ENCODE measurements at places on chromosomes 6 and 20.

- H3K27me3 ChIP-seq = no peaks in the 10 kb centered on the region
- no peak overlapping the region for H3K4me3 ChIP-seq
- no peak for DNase-seq
- H3K36me3 ChIP-seq = peaks cover 6% of the 10 kb centered on the region
- H3K4me1 ChIP-seq = no peaks in the 10 kb centered on the region
Observed at GRCh38 chr6:2264932-2265331, 19.5 kb upstream of the GMDS start.

- DNase-seq = no peak
- H3K27me3 ChIP-seq = no peaks in the 10 kb centered on the region
- H3K36me3 ChIP-seq = no peaks in the 10 kb centered on the region
- no peak overlapping the region for H3K27ac ChIP-seq
- H3K4me3 ChIP-seq = no peak overlapping the region
- H3K4me1 ChIP-seq = no peaks in the 10 kb centered on the region
Observed at GRCh38 chr20:45279992-45280391, 25.6 kb upstream of the SLPI start.

DNA sequence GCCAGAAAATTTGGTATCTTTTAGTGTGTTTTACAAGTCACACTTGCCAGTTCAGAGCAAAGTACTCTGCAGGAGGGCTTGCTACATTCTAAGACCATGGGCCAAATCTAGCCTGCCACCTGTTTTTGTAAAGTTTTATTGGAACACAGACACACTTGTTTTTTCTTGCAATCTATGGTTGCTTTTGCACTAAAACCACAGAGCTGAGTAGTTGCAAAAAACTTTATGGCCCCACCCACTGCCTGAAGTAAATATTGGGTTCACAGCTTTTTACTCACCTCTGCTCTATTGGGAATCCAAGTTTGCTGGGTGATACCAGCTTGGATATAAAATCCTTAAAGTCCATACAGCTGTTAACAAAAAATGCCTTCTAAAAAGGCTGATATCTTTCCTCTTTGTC is 109.0 kb downstream of the ZFP64 start:
- H3K36me3 ChIP-seq = peaks cover 10% of the 10 kb centered on the region
- no peaks in the 10 kb centered on the region for H3K4me1 ChIP-seq
- H3K4me3 ChIP-seq = no peak overlapping the region
- no peak overlapping the region for H3K27ac ChIP-seq
- no peak for DNase-seq

DNA sequence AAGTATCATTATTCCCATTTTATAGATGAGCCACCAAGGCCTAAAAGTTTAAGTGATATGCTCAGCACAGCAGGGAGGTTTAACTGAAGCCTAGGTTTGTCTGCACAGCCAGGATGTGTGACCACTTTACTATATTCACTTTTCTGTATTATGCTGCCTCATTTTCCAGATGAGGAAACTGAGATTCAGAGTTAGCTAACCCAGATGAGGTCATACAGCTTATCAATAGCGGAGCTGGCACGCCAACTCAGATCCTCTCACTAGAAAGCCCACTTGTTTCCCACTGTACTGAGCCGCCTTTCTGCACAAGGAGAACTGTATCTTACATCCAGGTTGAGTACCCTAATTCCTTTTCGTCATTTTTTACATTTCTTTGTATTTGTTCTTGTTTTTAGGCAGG is 131.7 kb upstream of the SUPT3H start:
- H3K27me3 ChIP-seq = no peaks in the 10 kb centered on the region
- no peak for DNase-seq
- no peak overlapping the region for H3K27ac ChIP-seq
- H3K4me1 ChIP-seq = no peaks in the 10 kb centered on the region
- no peak overlapping the region for H3K4me3 ChIP-seq

GRCh38 chr6:21537637-21538036 is 55.9 kb upstream of the SOX4 start:
- no peak overlapping the region for H3K27ac ChIP-seq
- no peaks in the 10 kb centered on the region for H3K27me3 ChIP-seq
- H3K4me3 ChIP-seq = no peak overlapping the region
- H3K4me1 ChIP-seq = no peaks in the 10 kb centered on the region
- DNase-seq = no peak

DNA sequence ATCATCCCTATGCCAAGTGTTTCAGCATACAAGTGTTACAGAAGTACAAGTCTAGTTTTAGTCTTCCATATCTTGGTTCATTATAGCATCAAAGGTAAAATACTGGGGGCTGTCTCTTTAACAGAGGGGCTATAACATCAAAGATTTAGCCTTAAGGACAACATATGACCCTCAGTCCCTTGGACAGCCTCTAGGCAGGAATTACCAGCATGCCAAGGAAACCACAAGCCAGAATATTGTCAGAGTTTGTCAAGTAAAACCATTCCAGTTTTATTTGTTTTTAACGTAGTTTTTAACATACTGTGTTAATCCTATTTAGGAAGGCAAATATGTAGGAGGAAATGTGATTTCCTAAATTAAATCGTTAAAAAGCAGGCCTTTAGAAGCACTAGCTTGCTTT is 18.6 kb downstream of the ZKSCAN8 start:
- DNase-seq = no peak
- no peaks in the 10 kb centered on the region for H3K27me3 ChIP-seq
- H3K4me3 ChIP-seq = no peak overlapping the region
- H3K36me3 ChIP-seq = no peaks in the 10 kb centered on the region

GRCh38 chr6:157788180-157788579 is 34.9 kb upstream of the SNX9 start:
- no peaks in the 10 kb centered on the region for H3K27me3 ChIP-seq
- no peak overlapping the region for H3K4me3 ChIP-seq
- H3K4me1 ChIP-seq = peaks cover 5% of the 10 kb centered on the region
- no peaks in the 10 kb centered on the region for H3K36me3 ChIP-seq

DNA sequence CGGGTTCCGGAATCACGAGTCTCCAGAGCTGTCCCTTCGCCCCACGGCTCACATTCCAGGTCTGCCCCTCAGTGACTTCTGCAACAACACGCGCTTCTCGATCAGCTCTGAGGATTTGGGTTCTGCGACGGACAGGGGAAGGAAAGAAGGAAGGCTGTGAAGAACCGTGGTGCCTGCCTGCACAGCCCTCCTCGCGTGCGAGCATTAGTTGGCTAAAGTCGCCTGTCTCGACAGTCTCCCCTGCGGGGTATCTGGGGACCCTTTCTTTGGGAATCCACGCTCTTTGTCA is 23.1 kb downstream of the VPS52 start:
- peak overlapping the region; percentile 95 for H3K27ac ChIP-seq
- H3K27me3 ChIP-seq = no peaks in the 10 kb centered on the region
- no peak for DNase-seq
- H3K36me3 ChIP-seq = peaks cover 3% of the 10 kb centered on the region
- H3K4me3 ChIP-seq = peak overlapping the region; percentile 44
- peaks cover 23% of the 10 kb centered on the region for H3K4me1 ChIP-seq

- H3K27ac ChIP-seq = no peak overlapping the region
- H3K4me1 ChIP-seq = peaks cover 35% of the 10 kb centered on the region
- H3K27me3 ChIP-seq = no peaks in the 10 kb centered on the region
- H3K36me3 ChIP-seq = no peaks in the 10 kb centered on the region
Observed at GRCh38 chr6:41551086-41551700, 5.0 kb downstream of the FOXP4 start.

DNA sequence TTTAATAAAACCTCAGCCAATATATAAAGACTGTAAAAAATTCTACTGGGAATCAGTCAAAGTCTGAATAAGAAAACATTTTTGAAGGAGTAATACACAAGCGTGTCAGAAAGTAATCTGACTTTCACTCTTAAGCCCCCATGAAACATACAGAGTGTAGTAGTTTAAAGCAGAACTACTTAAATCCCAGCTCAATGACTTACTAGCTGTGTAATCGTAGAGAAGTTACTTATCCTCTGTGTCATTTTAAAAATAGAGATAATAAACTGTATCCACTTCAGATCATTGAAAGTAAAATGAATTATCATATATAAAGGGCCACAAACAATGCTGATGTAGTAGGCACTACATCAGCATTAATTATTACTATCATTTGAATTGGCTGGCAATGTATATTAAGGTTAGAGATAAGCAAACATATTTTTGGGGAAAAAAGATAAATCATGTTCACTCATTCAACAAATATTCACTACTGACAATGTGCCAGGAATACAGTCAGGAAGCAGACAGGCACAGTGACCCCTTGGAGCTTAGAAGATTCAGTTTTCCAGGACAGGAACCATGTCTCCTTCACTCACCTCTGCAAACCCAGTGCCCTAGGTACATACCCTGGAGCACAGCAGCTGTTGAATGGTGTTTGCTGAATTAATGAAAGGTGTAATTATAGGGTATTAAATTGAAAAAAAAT is 14.4 kb downstream of the REPS1 start:
- H3K27ac ChIP-seq = no peak overlapping the region
- no peaks in the 10 kb centered on the region for H3K27me3 ChIP-seq
- no peaks in the 10 kb centered on the region for H3K36me3 ChIP-seq
- H3K4me3 ChIP-seq = no peak overlapping the region

Data from upper lobe of left lung (tissue), 6 donors.